ENCODE measurements at places on chromosomes 12 and 14.

DNA sequence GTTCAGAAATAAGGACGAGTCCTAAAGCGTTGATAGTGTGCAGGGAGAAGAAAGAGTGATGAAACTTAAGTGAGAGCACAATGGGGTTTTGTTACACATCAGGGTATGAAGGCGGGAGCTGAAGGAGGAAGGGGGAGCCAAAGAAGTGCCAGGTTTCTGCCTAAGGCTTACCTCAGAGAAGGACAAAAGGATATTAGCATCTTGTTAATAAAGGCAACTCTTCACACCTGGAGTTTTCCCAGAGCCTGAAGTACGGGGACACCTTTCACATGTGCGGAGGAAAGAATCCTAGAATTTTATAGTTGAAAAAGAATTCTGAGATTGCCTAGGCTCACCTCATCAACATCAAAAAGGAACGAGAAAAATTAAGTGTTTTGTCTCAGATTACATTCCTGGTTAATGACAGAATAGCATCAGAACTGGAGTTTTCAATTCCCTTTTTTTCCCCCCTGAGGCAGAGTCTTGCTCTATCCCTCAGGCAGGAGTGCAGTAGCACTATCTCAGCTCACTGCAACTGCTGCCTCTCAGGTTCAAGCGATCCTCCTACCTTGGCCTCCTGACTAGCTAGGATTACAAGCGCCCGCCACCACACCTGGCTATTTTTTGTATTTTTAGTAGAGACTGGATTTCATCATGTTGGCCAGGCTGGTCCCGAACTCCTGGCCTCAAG is 2.2 kb upstream of the SAV1 start:
- no peaks in the 10 kb centered on the region for H3K36me3 ChIP-seq
- peaks cover 8% of the 10 kb centered on the region for H3K4me1 ChIP-seq
- no peak overlapping the region for H3K27ac ChIP-seq
- no peaks in the 10 kb centered on the region for H3K27me3 ChIP-seq

GRCh38 chr14:91068642-91069041 is 8.2 kb upstream of the RPS6KA5 start:
- H3K27ac ChIP-seq = no peak overlapping the region
- no peaks in the 10 kb centered on the region for H3K27me3 ChIP-seq
- no peaks in the 10 kb centered on the region for H3K36me3 ChIP-seq
- H3K4me1 ChIP-seq = no peaks in the 10 kb centered on the region
- no peak for DNase-seq

DNA sequence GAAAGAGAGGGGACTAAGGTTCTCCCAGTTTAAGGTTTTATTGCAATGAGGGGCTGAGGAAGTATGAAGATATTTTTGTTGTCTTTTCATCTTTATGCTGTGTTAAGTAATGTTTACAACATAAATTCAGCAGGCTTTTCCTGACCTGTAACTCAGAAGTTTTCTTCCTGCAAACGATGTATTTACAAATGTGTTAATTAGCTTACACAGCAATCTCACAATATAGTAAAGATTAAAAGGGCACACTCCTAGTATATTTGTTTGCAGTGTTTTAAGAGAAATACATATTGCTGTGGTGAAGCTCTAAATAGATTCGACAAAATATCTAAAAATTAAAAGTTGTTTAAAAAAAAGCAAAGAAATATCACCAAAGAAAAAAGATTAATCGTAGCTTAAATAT is 55.7 kb downstream of the OR11H12 start:
- H3K36me3 ChIP-seq = no peaks in the 10 kb centered on the region
- H3K27me3 ChIP-seq = no peaks in the 10 kb centered on the region
- H3K4me1 ChIP-seq = no peaks in the 10 kb centered on the region
- no peak overlapping the region for H3K4me3 ChIP-seq
- no peak overlapping the region for H3K27ac ChIP-seq

DNA sequence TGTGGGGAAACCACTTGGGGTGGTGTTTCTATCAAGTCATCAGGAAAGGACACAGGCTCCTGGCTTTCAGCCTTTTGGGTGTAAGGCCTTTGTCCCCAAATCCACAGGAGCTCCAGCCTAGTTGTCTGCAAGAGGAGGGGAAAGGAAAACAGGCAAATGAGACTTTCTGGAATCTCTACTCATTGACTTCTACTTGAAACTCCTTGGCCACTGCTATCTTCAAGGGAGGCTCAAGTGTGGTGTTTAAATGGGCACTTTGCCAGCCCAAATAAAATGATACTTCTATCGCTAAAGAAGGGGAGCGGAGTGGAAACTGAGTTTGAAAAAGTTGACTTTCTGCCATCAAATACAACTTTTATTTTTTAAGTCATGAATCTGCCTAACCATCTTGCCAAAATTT is 445.9 kb upstream of the RGS6 start:
- no peak overlapping the region for H3K27ac ChIP-seq
- no peaks in the 10 kb centered on the region for H3K27me3 ChIP-seq
- no peaks in the 10 kb centered on the region for H3K4me1 ChIP-seq
- no peak overlapping the region for H3K4me3 ChIP-seq
- DNase-seq = no peak

- DNase-seq = no peak
- H3K27me3 ChIP-seq = no peaks in the 10 kb centered on the region
- no peaks in the 10 kb centered on the region for H3K36me3 ChIP-seq
These were observed 28.9 kb downstream of the SLC25A21 start for GRCh38 chr14:37143475-37143874.

DNA sequence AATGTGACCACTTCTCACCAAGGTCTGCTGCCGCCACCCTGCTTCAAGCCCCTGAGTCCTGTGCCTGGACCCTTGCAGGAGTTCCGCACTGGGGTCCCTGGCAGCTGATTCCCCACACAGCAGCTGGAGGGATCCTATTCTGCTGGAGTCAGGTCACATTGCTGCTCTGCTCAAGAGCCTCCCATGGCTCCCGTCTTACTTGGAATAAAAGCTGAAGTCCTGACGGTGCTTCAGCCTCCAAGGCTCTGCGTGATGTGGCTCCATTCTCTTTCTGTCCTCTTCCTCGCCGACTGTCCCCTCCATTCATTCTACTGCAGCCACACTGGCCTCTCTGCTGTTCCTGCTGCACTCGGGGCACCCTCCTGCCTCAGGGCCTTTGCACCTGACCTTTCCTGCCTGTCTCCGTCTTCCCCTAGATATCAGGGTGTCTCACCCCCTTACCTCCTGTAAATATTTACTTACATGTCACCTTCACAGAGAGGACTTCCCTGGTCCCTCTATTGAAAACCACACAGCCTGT is 7.6 kb upstream of the SDSL start:
- no peak for DNase-seq
- H3K27me3 ChIP-seq = no peaks in the 10 kb centered on the region
- no peak overlapping the region for H3K27ac ChIP-seq

GRCh38 chr14:103537175-103537990 is 8.4 kb downstream of the TRMT61A start:
- peak; percentile 40 for DNase-seq
- no peak overlapping the region for H3K4me3 ChIP-seq
- H3K4me1 ChIP-seq = peaks cover 30% of the 10 kb centered on the region

DNA sequence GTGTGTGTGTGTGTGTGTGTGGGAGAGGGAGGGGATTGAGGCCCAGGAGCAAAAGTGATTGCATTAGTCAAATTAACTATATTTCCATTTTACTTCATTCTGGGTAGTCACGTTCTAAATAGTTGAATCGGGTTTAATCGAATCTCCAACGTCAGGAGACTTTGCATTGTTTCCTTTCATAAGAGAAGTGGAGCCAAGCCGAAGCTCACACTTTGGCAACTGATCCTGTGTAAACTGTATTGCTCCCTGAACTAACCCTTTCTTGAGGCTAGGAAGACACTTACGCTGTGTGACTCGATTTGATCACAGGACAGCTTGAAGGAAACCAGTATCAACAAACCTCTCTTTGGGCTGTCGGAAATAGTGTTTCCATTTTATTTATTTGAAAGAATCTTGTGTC is 363.4 kb upstream of the ATP2B1 start:
- no peaks in the 10 kb centered on the region for H3K36me3 ChIP-seq
- H3K27ac ChIP-seq = no peak overlapping the region
- H3K4me1 ChIP-seq = no peaks in the 10 kb centered on the region
- no peak overlapping the region for H3K4me3 ChIP-seq

GRCh38 chr12:92493816-92494215 is 209.0 kb upstream of the PLEKHG7 start:
- H3K27ac ChIP-seq = no peak overlapping the region
- no peak overlapping the region for H3K4me3 ChIP-seq
- no peaks in the 10 kb centered on the region for H3K4me1 ChIP-seq
- DNase-seq = peak; percentile 58
- H3K27me3 ChIP-seq = no peaks in the 10 kb centered on the region
- no peaks in the 10 kb centered on the region for H3K36me3 ChIP-seq

DNA sequence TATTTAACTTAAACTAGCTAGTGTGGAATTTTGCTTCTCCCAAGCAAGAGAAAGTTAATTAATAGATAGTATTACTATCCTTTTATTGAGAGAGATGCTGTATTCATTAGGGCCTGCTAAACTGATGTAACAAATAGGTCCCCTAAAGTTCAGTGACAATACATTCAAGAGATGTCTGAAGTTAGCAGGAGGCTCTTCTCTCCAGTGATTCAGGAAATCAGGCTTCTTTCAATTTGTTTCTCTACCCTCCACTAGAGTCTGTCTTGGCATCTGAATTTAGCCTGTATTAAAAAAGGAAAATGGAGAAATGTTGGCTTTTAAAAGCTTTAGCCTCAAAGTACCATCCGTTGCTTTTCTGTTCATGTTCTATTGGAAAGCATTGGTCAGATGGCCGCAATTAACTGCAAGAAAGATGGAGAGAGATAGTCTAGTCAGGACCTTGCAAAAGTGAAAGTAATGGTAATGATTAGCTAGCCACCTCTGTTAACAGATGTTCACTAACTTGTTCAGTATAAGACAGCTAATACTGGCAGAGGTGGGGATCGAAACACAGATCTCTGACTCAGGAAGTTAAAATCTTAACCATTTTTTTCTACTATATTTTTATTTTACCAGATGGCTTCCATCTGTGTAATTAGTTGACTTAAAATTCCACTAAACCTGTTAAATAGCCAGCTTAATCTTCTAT is 786.8 kb downstream of the TMTC2 start:
- no peaks in the 10 kb centered on the region for H3K4me1 ChIP-seq
- H3K27ac ChIP-seq = no peak overlapping the region
- H3K4me3 ChIP-seq = no peak overlapping the region
- no peak for DNase-seq
- H3K36me3 ChIP-seq = no peaks in the 10 kb centered on the region
- H3K27me3 ChIP-seq = no peaks in the 10 kb centered on the region

- peak; percentile 65 for DNase-seq
- H3K36me3 ChIP-seq = no peaks in the 10 kb centered on the region
- H3K27ac ChIP-seq = no peak overlapping the region
These were observed 123.4 kb downstream of the CCDC91 start for GRCh38 chr12:28313631-28314030.

DNA sequence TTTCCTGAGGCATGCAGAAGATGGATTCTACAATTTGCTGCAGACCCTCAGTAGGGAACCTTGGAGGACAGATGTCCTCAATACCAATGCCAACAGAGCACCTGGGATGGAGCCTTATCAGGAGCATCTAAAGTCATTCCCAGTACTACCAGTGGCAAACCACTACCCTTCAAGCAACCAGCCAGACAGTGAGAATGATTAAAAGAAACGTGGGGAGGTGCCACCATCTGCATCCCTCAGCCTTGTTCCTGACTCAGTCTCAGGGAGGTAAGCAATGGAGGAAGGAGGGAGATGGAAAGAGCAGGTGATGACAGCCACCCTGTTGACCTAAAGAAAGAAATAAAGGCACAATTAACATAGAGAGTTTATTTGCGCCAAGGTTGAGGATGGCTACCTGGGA is 175.2 kb upstream of the GRIN2B start:
- no peak overlapping the region for H3K27ac ChIP-seq
- no peaks in the 10 kb centered on the region for H3K36me3 ChIP-seq
- DNase-seq = no peak
- H3K27me3 ChIP-seq = no peaks in the 10 kb centered on the region

DNA sequence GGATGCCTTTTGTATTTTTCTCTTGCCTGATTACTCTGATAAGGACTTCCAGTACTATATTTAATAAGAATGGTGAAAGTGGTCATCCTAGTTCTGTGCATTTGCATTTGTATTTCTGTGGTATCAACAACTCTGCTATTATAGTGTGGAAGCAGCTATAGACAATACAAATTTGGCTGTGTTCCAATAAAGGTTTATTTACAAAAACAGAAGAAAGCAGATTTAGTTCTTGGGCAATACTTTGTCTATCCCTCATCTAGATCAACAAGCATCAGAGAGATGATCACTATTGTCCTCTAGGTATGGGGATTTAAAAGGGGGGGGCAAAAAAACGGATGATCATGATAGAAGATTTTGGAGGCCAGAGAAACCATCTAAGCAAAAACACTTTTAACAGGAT is 19.1 kb upstream of the BTG1 start:
- no peak for DNase-seq
- no peak overlapping the region for H3K4me3 ChIP-seq
- no peaks in the 10 kb centered on the region for H3K4me1 ChIP-seq
- no peaks in the 10 kb centered on the region for H3K27me3 ChIP-seq
- H3K36me3 ChIP-seq = no peaks in the 10 kb centered on the region

DNA sequence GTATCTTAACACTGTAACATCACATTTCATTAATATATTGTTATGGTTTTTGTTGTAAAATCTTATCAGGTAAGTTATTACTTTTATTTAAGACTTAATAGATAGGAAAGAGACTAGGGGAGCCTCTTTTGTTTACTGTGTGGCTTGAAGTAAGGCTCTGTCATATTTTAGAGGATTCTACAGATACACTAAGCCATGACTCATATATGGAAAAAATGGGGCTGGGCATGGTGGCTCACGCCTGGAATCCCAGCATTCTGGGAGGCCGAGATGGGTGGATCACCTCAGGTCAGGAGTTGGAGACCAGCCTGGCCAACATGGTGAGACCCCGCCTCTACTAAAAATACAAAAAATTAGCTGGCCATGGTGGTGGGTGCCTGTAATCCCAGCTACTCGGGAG is 23.6 kb upstream of the NPFF start:
- no peaks in the 10 kb centered on the region for H3K27me3 ChIP-seq
- no peak overlapping the region for H3K4me3 ChIP-seq
- peaks cover 14% of the 10 kb centered on the region for H3K36me3 ChIP-seq
- peak; percentile 54 for DNase-seq
- no peaks in the 10 kb centered on the region for H3K4me1 ChIP-seq

- H3K27me3 ChIP-seq = no peaks in the 10 kb centered on the region
- DNase-seq = no peak
These were observed 86.6 kb upstream of the TRAF3 start for GRCh38 chr14:102690509-102691286.

DNA sequence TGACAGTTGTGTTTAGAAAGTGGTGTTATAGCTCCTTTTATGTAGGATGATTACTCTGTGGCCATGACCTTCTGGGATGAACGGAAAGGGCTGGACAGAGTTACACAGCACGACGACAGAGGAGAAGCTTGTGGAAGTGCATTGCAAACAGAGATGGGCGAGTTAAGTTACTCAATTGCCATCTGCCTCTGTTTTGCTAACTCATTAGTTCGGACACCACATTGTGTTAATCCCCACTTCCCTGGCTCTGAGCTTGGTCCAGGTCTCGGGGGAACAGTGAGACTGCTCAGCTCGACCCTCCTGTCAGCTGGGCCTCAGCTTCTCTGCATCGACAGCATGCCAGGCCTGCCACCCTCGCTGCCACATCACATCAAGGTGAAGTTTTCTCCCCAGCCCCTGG is 408.0 kb downstream of the ZFP36L1 start:
- no peak overlapping the region for H3K4me3 ChIP-seq
- H3K27me3 ChIP-seq = no peaks in the 10 kb centered on the region
- H3K27ac ChIP-seq = no peak overlapping the region
- no peak for DNase-seq
- no peaks in the 10 kb centered on the region for H3K36me3 ChIP-seq
- no peaks in the 10 kb centered on the region for H3K4me1 ChIP-seq

All from fibroblast of lung (primary cell).